ENCODE measurements at places on chromosomes 12 and 14.

- no peak for DNase-seq
These were observed 364.9 kb upstream of the KITLG start for GRCh38 chr12:88945051-88945732.

DNA sequence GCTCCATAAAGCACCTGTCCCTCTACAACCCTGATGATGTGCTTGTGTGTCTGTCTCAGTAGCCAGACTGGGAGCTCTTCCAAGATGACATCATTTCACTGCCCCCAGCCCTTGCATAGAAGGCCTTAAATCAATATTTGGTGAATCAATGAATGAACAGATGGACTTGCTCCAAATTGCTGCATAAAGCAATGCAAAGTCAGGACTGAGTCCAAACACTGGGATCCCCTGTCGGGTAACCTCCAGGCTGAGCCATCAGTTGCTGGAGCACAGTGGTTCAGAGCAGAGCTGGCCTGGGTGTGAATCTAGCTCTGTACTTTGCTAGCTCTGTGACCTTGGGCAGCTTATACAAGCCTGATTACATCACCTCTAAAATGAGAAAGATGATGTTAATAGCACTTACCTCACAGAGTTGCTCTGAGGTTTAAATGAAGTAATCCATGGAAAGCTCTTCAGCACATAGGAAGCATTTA is 120.3 kb upstream of the VASH1 start:
- no peak for DNase-seq

DNA sequence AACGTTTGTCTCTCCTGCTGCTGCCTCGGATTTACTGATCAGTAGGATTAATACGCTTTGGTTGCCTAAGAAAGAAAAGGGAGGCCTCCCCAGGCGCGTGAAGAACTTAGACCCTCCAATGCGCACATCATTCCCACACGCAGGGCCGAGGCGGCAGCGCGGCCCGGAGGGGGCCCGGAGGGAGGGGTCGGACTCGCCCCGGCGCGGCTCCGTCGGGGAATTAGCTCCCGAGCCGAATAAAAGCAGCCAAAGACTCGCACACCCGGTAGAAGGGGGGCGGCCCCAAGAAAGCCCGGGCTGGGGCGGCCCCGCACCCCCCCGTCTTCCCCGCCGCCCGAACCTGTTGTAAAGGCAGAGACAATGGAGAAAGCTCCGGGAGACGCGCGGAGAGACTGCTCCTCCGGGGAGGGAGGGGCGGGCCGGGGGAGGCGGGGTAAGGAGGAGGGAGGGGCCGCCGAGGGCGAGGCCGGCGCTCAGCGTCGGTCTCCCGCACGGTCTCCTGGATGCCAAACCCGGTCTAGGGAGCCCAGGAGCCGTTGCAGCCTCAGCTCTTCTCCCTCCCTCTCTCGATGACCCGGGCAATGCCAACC is at the start of gene NELL2:
NELL2 (minus strand) TSS at position 362 of the 590 bp plus-strand sequence. CDS start 446 bp downstream, outside the sequence.
- DNase-seq, result peak; percentile 65

DNA sequence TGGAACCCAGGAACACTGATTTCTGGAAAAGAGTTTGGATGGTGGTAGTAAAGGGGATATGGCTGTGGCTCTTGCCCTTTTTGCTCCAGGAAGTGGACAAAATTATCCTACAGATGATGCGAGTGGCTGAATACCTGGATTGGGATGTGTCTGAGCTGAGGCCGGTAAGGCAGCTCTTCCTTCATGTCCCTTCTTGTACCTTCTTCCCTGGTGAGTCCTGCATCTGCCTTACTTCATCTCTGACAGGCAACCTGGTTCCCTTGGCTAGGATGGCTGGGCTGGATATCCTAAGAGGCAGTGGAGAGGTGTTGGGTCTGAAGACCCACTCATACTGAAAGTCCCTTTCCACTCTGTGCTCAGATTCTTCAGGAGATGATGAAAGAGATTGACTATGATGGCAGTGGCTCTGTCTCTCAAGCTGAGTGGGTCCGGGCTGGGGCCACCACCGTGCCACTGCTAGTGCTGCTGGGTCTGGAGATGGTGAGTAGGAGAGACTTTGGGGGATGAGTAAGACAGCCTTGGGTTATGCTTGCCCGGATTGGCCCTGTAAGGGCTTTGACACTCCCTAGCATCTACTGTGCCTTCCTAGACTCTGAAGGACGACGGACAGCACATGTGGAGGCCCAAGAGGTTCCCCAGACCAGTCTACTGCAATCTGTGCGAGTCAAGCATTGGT is 8.0 kb downstream of the DGKA start:
- no peak for DNase-seq

- DNase-seq, result no peak
These were observed 8.9 kb downstream of the WNK1 start for GRCh38 chr12:761256-761655.

DNA sequence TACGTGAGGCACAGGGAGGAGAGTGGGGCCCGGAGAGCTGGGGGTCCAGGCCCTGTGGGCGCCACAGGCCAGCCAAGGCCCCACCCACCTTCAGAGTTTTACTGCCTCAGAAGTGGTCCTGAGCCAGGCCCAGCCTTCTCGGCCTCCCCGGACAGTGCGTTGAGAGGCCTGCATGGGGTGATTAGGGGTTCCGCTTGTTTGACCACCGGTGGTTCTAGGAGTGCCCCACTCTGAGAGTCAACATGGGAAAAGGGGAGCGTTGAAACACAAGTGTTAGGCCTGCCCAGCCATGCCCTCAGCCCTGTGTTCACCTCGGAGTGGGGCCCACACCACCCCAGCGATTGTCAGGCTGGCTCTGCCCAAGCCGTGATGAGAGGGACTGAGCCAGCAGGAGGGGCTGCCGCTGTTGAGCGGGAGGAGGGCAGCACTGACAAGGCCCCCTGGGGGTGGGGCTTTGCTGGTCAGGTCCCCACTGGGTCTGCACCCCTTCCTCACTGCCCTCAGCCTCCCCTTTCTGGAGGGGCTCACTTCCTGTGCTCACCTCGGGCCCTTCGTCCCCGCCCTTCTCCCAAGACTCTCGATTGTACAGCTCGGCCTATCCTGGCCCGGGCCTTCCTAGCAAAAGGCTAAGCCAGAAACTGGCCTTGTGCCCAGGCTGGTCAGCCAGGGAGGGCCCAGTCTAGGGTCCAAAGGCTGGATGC is 4.8 kb downstream of the CKB start:
- peak; percentile 49 for DNase-seq

DNA sequence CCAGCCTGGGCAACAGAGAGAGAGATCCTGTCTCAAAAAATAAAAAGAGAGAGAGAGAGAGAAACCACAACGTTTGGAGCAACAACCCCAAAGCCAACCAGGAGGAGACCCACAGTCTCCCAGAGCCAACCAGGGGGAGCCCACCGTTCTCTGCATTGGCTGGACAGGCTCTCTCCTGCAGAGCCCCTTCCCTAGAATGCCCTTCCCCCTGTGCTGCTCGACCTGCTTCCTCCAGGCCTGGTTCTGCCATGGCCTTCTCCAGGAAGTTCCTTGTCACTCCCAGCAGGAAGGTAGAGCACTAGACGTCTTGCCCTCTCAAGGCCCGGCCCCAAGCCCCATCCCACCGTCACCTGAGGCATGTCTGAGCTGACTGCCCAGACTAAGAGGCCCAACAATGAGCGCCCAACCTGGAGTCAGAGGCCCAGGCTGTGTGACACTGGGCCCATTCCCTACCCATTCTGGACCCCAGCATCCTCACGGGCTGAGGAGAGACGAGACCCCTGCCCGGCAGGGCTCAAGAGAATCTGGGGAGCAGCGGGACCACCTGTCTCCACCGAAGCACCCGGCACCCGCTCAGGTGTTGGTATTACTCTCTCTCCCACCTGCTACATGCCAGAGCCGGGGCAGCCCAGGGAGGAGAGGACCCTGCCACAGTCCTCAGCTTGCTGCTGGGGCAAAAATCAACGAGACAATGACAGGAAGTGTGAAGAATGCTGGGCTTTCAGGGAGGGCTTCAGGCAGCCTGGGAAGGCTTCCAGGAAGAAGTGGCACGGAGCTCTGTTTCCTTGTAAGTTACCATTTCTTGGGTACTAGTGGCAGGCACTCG is 61.2 kb downstream of the DIO3 start:
- DNase-seq, result no peak

GRCh38 chr12:26102953-26103352 is 21.9 kb downstream of the BHLHE41 start:
- no peak for DNase-seq

GRCh38 chr12:1995205-1995896 is 8.9 kb downstream of the DCP1B start:
- no peak for DNase-seq

- no peak for DNase-seq
These were observed 56.7 kb upstream of the LRFN5 start for GRCh38 chr14:41549821-41550607.

- no peak for DNase-seq
These were observed 13.8 kb upstream of the BCL2L14 start for GRCh38 chr12:12056951-12057350.

- peak; percentile 31 for DNase-seq
These were observed 59.3 kb upstream of the CCDC91 start for GRCh38 chr12:28130625-28131598.

DNA sequence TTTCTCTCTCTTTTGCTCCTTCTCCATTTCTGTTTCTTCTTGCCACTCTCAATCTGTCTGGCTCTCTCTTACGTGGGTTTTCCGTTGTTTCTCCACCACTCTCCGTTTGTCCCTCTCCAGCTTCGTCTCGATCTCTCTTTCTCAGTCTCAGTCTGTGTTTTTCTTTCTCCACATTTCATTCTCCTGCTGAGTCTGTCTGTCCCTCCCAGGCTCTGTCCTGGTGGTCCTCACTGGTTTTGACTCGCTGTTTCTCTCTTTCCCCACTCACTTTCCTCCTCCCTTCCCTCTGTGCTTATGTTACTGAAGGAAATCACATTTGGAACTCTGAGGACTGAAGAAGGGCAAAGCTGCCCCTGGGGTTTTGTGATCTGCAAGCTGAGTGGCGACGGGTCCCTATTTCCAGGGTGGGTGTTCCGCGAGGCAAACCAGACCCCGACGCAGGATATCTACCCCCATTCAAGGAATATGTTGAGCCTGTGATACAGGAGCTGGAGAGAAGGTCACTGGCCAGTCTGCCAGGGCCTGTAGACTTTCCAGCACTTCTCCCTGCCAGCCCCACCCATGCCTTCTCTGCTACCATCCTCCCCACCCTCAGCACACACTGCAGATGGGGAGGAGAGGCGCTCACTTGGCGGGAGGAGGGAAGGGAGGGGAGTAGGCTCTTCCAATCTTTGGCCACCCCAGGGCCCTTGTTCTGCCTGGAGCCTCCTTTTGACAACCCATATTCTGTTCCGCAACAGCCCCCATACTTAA is 102.7 kb upstream of the MAP1LC3B2 start:
- DNase-seq, result peak; percentile 57

GRCh38 chr12:45178771-45179170 is 37.1 kb upstream of the ANO6 start:
- DNase-seq, result no peak

- peak; percentile 84 for DNase-seq
These were observed 21.2 kb downstream of the PRPF40B start for GRCh38 chr12:49644620-49644994.

DNA sequence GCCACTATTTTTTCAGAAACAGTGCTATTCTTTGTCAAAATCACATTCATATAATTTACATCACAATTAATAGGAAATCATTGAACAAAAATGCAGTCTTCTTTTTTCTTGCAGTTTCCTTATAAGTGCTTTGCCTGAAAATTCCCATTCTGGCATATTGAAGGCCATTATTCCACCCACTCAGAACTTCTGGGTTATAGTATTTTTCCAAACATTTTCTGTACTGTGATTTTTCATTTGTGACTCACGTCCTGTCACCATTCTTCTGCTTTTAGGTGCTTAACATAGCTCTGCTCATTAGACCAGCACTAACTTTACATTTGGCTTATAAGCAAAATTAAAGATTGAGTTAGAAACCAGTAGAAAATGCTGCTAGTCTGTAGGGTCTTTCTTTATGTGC is 241.0 kb upstream of the NPAS3 start:
- no peak for DNase-seq

DNA sequence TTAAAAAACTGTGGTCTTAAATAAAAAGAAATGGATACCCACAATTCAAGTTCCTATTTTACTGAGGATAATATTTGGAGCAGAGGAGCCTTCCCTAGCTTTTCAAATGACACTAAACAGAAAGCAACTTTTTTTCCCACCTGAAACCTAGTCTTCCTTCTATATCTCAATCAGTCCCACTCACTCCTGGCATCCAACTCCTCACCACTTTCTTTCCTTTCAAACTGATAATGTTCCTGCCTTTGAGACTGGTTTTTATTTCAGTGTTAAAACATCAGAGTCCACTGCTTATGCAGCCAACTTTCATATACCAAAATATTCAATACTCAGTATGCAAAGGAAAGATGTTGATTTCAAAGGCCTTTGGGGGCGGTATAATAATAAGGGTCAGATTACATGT is 225.6 kb downstream of the GXYLT1 start:
- DNase-seq, result no peak

- no peak for DNase-seq
These were observed 45.0 kb downstream of the ACTN1 start for GRCh38 chr14:68934066-68934465.

DNA sequence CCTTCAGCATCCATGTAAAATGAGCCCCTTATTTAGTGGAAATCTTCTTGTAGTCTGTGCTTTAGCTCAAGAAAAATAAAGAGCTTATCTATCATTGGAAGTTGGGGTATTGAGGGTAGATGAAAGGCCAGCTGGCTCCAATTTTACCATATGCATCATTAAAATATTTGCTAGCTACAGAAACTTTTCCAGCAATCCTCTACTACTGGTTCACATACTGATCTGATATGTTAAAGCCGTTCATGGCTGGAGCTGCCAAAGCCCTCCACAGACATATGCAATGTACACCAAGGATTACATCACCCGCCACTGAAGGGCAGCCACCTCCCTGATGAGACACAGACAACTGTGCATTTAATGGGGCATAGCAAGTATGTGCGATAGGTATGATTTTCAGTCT is 1205.3 kb downstream of the GALC start:
- peak; percentile 63 for DNase-seq

DNA sequence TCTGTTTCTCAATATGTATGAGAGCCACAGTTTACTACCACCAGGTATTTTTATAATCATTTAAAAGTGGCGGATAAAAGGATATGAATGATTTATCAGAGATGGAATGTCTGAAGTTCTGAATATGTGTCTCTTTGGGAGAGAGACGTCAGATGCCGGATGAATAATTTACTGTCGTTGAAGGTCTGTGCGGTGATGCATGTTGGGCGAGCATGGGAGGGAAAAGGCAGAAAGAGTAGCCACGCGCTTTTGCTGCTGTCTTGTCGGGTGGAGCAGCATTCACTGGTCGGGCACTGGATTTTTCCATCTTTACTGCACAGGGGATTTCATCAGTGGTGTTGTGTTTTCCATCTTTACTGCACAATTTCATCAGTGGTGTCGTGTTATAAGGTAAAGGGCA is 65.6 kb downstream of the SYNE2 start:
- DNase-seq, result no peak

DNA sequence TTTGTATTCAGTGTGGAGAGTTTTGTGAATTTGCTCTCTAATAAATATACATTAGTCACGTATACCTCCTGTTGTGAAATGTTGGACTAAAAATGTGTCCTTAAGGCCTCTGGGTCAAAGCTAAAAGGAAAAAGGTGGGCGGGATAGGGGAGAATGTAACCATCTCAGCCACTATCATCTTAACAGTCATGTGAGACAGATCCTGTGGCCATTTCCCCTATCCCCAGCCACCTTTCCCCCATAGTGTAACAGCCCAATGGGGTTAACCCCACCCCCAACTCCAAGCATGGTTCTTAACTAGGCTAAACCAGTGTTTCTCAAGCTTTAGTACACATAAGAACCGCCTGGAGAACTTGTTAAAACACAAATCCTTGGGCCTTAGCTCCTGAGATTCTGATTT is 6.5 kb upstream of the ITPR2 start:
- DNase-seq, result no peak

Data from left hindlimb (tissue), 1 donor.